Fibroblast of skin of left quadriceps (primary cell): ENCODE measurements at places on chromosomes 6 and 20.

DNA sequence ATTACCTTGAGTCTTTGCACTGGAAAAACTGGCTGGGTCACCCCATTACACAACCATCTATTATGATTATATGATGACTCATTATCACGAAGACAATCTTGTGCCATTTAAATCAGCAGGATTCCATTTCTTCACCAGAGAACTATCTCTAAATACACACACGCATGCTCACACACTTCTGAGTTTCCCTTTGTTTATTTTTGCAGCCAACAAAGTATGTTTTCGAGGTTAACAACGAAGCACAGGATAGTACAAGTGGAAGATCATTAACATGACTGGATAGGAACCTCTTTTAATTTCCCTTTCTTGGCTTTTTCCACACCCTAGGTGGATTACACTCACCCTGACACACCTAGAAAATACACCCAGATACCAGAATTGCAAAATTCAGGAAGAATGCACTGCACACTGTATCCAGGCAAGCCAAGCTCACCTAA, 18.9 kb downstream of the PERP start:
- peak; percentile 42 for DNase-seq

DNA sequence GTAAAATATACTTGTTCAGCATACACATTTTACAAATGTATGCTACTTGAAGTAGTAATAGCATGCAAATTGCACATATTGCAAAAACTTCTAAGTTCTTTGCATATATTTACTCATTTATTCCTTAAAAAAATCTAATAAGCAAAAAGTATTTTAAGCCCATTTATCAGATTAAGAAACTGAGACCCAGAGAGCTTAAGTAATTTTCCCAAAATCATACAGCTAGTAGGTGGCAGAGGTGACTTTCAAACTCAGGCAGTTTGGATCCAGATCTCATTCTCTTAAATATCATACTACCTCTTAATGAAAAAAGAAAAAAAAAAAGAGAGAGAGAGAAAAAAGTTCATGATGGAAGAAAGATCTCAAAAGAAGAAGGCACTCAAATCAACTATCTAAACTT, 157.9 kb downstream of the RPS12 start:
- DNase-seq = no peak

DNA sequence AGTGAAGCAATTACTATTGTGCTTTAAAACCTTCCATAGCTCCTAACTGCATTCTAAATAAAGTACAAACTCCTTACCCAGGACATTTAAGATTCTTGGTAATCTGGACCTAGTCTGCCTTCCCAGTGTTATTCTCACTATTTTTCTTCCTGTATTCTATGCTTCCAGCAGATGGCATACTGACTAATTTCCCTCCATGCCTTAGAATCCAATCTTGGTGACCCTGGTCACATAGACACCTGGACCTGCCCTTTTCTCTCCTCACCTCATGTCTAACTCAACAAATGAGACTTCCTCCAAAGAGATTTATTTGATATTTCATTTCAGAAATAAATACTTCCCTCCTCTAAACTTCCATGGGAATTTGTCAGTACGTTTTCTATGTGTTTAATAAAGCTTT, 25.8 kb downstream of the ROS1 start:
- DNase-seq = no peak

GRCh38 chr20:22490287-22491193, 93.8 kb downstream of the FOXA2 start:
- DNase-seq = no peak

- DNase-seq = no peak
Measured at GRCh38 chr20:32918296-32918695, 59.6 kb downstream of the EFCAB8 start.

GRCh38 chr6:92617721-92618120, 801.6 kb downstream of the EPHA7 start:
- no peak for DNase-seq

DNA sequence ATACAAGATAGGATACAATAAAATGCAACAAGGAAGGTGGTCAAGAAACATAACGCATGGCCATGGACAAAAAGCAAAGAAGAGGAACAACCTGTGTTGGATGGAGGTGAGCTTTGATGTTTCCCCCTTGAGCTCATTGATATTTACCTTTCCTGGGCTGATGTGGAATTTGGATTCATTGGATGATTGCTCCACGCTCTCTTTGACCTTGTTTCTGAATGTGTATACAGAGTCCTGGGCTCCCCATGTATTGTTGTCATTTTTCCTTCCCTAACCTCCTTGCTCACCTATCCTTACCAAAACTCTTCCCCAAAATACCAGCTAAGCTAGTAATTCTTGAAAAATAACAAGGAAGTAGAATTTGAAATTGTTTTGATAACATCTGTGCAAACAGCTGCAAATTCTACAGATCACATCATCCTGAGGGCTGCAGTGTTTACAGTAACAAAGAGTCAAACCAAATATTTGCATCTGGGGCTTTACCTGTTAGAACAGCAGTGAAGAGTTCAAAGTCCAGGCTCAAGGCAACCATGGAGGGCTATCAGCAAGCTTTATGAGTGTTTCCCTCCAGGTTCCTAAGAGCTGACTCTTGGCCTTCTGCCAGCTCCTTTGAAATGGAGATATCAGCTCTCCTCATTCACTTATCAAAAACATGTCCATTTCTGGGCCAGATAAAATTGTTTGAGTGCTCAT, 214.3 kb upstream of the MARCKS start:
- no peak for DNase-seq

GRCh38 chr6:169862043-169862891, 110.8 kb downstream of the ERMARD start:
- DNase-seq = no peak

GRCh38 chr6:135318738-135319469, 137.8 kb downstream of the MYB start:
- DNase-seq = no peak

DNA sequence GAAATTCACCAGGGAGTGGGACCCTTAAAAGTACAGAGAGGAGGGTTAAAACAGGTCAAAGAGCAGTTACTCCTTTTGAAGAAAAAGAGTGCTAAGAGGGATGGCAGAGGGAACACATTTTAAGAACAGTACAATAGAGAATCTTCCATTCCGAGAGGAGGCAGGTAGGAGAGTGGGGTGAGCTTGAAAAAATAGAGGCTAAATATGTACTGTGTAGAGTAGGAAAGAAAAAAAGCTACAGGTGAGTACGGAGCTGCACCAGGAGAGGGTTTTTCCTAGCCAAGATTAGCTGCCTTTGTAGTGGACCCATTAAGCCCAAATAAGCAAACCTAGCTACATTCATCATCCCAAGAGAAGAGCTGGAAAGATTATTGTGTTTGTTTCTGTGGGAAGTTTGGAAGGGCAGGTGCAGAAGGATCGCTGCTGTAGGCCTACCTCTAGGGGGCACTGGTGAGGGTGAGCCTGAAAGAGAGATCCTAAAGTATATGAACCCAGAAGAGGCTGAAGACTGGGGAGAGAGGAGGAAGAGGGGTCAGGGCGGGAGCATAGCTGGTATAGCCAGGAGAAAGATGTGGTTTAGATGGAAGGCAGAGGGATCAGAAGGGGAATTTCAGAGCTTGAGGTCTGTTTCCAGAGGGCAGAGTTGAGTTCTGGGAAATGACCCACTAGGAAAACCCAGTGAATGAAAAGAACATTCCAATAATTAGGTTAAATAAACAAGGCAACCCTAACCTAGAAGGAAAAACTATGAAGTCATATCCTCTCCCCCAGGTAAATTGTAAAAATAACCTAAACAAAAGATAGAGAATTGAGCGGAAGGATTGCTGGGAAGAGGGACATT, 50.2 kb upstream of the HINT3 start:
- no peak for DNase-seq

DNA sequence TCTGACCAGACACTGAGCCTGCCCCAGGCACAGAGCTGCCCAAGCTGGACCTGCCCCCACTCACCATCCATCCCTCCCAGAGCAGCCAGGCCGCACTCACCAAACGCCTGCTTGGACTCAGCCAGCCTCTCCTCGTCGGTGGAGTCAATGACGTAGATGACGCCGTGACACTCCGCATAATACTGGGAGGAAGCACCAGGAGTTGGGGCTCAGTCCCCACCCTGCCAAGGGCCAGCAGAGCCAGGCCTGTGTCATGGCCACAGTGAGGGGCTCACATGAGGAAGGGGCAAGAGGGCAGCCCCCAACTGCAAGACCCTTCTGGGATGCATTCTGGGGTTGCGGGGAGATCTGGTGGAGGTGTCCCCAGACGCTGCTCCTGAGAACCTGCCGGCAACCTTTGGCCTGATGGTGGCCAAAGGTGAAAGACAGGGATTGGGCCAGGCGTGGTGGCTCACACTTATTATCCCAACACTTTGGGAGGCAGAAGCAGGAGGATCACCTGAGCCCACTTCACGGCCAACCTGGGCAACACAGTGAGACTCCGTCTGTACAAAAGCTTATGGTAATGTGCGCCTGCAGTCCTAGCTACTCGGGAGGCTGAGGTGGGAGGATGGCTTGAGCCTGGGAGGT, 5.6 kb downstream of the ARFRP1 start:
- DNase-seq = no peak

GRCh38 chr20:32909451-32909850, 50.7 kb downstream of the EFCAB8 start:
- no peak for DNase-seq

DNA sequence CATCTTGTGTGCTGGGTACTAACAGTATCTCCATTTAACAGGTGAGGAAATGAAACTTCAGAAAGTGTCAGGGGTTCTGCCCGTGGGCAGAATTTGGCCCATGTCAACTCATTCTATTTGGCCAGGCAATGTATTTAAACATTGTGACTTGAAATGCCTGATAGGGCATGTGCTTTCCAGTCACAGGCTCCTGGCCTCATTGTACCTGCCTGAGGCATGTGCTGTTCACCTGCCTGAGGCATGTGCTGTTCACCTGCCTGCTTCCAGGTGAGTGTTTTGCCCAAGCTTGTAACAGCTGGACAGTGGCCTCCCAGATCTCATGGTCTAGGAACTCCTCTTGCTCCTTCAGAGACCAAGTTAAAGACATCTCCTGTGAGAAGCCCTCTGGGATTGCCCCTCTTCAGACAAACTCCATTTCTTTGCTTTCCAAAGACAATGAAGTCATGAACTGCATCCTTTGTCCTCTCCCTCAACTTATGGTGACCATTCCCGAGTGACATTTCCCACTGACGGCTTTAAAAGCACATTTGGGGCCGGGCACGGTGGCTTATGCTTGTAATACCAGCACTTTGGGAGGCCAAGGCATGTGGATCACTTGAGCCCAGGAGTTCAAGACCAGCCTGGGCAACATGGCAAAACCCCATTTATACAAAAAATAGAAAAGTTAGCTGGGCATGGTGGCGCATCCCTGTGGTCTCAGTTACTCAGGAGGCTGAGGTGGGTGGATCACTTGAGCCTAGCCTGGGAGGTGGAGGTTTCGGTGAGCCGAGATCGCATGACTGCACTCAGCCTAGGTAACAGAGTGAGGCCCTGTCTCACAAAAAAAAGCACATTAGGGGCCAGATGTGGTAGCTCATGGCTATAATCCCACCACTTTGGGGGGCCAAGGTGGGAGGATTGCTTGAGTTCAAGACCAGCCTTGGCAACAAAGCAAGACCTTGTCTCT, 48.7 kb downstream of the BCAS4 start:
- DNase-seq = no peak

DNA sequence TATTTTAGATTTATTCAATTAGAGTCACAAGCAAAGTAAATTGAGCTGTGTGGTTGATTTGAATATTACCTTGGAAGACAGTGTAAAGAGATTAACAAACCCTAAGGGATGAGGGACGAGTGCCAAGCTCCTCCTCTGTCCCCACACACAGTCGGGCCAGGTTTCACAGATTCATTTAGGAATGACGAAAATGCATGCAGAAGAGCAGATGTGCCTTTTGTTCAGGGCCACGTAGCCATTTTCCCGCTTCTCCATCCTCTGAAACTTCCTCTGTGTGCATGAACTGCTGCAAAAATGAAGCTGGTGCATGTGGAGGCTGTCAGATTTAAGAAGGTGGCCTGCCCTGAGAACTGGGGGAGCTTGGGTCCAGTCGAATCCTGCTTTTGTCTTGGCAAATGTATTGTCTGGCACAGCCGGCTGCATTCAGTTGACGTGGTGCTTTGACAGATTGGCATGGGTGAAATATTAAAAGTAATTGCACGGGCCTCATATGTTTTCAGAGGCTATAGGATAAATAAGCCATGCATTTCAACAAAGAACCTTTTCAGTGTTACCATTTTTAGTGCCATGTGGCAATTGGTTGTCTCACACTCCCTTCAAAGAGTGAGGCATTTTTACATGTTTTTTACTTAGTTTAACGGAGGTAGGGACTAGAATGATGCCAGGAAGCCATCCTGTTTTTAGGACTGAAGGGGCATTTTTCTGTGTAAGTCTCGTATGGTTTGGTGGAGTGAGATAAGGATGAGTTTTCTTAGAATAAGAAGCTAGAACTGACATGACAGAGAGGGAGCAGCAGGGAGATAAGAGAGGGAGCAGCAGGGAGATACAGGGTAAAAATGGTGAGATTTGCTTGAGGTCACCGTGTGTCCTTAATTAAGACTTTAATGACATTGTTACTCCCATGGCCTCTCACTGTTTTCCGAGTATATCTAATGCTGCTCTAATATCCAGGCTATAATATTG, 361.1 kb downstream of the NRN1 start:
- no peak for DNase-seq

DNA sequence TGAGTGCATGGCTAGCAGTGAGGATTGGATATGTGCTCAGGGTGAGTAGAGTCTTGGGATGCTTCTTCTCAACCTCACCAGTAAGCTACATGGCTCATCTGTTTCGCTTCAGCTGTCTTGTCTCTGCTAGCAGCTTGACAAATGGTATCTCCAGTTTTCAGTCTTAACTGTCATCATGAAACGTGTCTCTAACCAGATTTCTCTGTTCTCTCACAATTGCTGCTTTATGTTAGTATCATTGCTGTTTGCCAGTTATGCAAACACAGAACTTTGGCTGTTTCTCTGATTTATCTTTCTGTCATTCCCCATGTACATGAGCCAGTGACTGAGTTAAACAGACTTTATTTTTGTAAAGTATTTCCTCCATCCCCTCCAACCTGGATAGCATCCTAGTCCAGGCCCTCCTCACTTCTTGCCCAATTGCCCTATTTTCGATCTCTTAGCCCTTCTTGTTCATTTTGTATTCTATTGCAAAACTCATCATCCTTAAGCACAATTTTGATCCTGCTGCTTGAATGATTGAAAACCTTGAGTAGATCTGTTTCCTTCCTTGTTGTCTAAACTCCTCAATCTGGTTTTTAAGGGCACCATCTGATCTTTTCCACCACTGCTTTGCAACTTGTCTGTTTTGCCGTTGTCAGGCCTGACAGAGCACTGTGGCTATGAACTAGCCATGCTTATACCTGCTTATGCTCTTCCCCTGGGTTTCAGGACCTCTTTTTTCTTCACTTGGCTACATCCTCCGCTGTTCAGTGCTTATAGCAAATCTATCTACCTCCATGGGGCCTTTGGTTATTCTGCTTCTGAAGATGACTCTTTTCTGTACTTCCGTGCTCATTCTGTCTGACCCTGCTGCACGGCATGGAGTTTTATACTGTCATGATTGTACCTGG, 37.7 kb upstream of the ADIG start:
- DNase-seq = no peak
